ENCODE measurements at places on chromosomes 11 and 22. TPM values are rescaled to one million over a fixed set of nuclear protein-coding genes. Genes with fewer than 3 reads are reported as not detected.

DNA sequence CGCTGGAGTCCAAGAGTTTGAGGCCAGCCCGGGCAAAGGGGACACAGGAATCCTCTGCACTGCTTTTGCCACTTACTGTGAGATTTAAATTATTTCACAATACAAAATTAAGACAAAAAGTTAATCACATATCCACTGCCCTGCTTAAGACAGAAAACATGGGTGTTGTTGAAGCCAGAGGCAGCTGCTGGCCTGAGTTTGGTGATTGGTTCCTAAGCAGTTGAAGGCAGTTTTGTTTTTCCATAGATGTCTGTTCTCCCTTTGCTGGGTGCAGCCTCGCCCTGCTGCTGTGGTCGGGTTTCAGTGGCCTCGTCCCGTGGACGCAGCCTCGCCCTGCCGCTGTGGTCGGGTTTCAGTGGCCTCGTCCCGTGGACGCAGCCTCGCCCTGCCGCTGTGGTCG, 70.2 kb upstream of the PPP6R3 start:
- no peak for DNase-seq

- DNase-seq = no peak
Observed at GRCh38 chr22:42344361-42344905, 74.0 kb upstream of the TCF20 start.

GRCh38 chr11:128179039-128179438, 408.3 kb downstream of the ETS1 start:
- DNase-seq = no peak

GRCh38 chr11:79813551-79813950, 372.7 kb upstream of the TENM4 start:
- no peak for DNase-seq

Gene KRTAP5-8
- total RNA-seq = not detected
